ENCODE measurements at places on chromosomes 12 and 14. TPM values are rescaled to one million over a fixed set of nuclear protein-coding genes. Genes with fewer than 3 reads are reported as not detected.

The NID2 gene
- 114 TPM for total RNA-seq

The TPH2 gene
- not detected for total RNA-seq

The JAG2 gene
- 17.4 TPM for total RNA-seq

The CISTR gene
- not detected for total RNA-seq

The DEGS2 gene
- total RNA-seq, result 11.5 TPM

The TAS2R19 gene
- total RNA-seq, result 14.1 TPM
